ENCODE measurements at places on chromosomes 16 and 17.

GRCh38 chr17:79043191-79043930 is 19.4 kb downstream of the C1QTNF1 start:
- DNase-seq = no peak

DNA sequence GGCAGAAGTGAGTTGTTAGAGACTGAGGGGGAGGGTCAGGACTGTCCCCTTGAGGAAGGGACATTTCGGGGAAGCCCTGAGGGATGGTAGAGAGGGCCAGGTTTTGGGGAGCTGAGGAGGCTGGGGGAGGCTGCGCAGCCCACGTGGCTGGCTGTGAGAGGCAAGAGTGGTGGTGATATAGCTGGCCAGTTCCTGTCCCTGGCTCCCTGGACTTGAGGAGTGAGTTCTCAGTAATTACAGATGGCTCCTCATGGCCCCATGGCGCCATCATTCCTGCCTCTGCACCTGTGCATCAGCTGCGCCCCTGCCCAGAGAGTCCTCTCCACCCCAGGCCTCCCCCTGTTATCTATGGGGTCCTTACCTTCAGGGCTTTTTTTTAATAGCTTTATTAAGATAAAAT is 30.3 kb downstream of the MPRIP start:
- DNase-seq = no peak

GRCh38 chr17:74295625-74296547 is 21.9 kb downstream of the DNAI2 start:
- no peak for DNase-seq

GRCh38 chr16:19974607-19975006 is 90.0 kb upstream of the GPRC5B start:
- DNase-seq = no peak

DNA sequence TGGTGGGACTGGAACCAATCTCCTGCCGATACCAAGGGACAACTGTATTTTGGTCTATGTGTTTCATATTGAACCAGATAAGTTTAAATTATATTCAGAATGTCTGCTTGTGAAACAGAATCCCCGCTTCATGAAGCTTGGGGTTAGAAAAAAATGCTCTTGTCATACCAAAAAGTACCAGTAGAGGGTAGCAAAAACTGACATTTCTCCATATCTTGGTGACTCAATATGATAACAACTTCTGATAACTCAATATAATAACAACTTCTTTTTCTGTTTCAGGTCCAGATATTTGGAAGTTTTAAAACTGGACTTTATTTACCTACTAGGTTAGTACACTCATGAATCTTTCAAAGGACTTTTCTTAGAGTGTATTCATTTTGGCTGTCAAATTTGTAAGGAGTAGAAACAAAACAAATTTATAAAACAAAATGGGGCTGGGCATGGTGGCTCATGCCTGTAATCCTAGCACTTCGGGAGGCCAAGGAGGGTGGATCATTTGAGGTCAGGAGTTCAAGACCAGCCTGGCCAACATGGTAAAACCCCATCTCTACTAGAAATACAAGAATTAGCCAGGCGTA is 52.3 kb upstream of the ADCY7 start:
- no peak for DNase-seq

DNA sequence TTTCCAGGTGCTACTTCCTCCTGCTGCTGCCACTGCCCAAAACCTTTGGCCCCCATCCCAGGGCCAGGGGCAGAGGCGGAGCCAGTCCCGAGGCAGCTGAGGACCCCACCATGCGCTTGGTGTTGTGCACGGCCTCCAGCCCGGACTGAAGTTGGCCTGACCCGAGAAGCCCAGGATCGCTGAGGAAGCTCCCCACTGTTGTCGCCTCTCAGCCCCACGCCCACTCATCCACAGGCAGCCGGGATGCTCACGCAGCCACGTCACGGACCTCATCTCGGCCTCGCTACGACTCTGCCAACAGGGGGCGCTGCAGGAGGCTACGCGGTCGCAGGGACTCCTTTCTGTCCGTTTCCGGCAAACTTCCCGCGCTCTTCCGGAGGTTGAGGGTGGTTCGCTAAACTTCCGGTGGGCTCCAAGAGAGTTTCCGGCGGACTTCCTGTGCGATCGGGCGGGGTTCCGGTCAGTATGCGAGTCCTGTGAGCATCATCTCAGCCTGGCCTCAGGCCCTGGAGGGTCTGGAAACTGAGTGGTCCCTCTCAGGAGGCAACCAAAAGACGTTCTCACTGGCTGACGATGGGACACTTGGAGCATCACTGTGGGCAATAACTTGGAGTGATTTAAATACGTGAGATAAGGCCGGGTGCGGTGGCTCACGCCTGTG is 12.4 kb downstream of the ZG16B start:
- DNase-seq = peak; percentile 76
